ENCODE measurements at places on chromosomes 12 and 14.

DNA sequence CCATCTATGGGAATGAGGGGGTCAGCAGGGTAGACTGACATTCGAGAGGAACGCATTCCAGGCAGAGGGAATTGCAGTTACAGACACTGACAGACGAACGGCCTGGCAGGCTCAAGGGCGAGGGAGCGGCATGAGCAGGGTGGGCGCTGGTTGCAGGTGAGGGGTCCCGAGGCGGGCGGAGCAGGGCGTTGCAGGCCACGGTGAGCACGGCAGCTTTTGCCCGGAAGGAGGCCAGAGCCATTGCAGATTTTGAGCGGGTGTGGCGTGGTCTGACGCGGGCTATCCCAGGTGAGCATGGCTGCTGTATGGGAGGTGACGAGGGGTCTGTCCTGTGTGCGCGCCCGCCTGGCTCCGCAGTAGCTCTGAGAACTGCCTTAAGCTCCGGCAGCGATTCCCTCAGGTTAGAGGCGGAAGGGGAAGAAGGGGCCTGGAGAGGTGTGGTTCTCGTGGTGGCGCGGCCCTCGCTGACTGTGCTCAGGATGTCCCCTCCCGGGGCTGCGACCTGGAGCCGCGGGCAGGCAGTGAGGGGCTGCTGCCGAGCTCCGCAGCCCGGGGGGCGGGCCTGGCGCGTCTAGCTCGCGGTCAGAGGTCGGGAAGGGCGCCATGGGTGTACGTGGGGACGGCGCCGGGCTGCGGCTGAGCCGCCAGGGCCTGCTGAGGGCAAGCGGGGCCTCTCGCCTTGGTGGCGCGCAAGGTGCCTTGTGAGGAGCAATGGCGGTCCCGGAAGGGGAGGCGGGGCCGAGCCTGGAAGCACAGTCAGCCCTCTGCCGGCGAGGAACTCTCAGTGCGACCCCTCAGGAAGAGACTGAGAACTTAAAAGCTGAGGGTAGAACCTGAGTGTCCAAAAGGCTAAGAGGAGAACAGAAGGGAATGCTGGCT lies 177.1 kb downstream of the CACNA1C start:
- no peak for DNase-seq

DNA sequence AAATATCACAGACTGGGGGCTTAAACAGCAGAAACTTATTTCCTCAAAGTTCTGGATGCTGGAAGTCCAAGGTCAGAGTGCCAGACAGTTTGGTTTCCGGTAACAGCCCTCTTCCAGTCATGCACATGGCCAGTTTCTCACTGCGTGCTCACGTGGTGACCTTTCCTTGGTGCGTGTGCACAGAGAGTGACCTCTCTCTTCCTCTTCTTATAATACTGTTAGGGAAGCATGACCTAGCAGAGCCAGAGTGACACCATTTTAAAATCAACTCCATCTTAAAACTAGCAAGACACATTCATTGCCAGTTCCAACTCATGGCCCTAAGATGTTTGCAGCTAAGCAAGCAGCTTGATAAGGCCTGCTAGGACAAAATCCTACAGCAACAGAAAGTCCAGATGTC lies 221.5 kb upstream of the DAAM1 start:
- DNase-seq = no peak

DNA sequence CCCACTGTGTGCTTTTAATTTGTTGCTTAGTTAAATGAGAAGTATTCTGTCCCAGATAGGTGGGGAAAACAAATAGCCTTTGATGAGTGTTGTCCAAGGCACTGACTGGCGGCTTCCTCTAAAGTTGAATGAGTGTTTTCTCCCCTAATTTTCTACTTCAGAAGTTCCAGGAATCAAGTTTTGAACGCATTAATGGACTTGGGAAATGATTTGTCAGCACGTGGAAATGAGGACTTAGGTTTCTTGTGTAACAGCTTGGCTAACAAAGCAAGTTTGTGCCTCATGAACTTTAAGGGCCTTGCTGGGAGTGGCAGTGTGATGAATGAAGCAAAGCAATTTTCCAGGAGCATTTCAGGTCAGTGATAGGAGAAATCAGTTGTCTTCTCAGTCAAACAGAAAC lies 56.9 kb downstream of the LIN52 start:
- DNase-seq = no peak

DNA sequence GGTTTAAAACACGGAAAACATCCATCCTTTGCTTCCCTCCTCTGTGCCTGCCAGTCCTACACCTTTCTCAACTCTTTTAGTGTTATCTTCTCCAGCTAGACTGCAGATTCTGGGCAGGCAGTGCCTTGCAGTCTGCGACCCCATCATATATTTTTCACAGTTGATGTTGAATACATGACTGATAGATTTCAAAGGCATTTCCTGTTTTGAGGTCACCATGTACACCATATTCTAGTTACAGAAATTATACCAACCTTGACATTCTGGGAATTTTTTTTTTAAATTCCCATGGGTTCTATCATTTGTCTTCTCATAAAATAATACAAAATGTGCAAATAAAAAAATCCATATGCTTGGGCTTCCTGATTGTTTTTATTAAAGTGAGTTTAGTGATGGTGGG lies 16.6 kb downstream of the SOCS2 start:
- no peak for DNase-seq

DNA sequence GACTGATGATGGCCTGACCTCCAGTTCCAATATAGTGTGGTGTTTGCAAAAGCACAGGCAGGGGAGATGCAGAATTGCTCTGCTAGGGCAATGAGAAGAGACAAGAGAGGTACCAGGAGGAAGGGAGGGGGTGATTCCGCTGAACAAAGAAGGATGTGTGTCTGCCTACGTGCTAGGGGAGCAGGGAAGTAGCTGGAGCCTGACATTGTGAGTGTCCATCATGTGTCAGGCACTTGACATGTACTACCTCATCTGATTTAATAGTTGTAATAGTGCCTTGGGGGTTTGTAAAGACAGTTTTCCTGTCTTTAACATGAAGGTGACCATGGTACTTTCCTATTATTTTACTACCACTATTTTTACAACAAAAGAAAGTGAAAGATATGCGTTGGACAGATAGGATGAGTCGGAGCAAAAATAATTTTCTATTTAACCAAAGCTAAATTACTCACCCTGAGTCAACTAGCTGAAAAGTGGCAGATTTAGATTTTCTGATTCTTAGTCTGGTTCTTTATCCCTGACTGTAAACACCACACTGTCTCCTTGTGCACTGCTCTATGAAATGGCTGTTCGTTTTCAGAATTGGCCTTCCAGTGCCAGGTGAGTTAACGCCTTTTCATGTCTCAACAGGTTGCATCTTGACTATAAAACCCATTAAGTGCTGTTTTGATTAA lies 33.7 kb upstream of the TEAD4 start:
- DNase-seq = no peak

DNA sequence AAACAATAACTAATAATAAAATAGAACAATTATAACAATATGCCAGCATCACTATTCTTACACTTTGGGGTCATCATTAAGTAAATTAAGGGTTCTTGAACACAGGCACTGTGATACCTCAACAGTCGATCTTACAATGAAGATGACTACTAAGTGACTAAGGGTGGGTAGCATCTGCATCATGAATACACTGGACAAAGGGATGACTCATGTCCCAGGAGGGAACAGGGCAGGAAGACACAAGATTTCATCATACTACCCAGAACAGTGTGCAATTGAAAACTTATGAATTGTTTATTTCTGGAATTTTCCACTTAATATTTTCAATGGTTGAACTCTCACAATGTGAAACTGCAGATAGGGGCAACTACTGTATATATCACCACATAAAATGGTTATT lies 19.7 kb downstream of the TSPAN19 start:
- no peak for DNase-seq
